HTR-8/SVneo (cell line): ENCODE measurements at places on chromosomes 12 and 14.

GRCh38 chr14:90344331-90345238, 12.8 kb upstream of the NRDE2 start:
- no peak for DNase-seq

GRCh38 chr12:64124511-64125197, 97.4 kb downstream of the KICS2 start:
- DNase-seq: no peak

DNA sequence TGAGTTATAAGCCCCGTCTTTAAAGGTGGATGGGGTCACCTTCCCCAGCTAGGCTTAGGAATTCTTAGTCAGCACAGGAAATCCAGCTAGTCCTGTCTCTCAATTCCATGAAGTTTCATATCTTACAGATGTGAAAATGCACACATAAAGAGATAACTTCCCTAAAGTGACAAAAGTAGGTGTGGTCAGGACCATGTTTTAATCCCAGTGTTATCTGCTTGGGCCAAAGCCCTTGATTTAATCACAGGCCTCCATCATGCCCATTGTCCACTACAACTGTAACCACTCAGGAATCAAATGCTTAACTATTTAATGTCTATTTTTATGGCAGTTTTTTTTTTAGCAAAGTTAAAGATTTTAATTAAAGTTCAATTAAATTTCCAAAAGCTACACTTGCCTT, 194.4 kb upstream of the BTG1 start:
- no peak for DNase-seq

GRCh38 chr12:56061982-56062381, 18.0 kb upstream of the ERBB3 start:
- no peak for DNase-seq

GRCh38 chr14:103206023-103206481, 82.8 kb downstream of the TNFAIP2 start:
- no peak for DNase-seq

DNA sequence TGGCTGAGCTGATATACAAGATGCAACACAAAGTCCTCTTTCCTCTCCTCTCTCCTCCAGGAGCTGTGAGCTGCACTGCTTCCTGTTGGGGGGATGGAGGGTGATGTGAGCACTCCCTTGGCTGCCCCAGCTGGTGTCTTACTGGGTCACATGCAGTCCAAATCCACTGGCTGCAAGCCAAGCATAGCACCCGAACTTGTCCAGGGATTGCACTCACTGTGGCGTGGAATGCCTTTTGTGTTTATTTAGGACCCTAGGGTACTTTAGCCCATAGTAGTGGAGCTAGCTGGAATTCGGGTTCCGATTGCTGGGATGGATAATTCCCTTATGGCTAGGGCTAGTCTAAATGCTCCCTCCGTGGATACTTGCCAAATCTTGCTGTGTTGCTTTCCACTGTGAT, 424.9 kb upstream of the SYT1 start:
- no peak for DNase-seq

DNA sequence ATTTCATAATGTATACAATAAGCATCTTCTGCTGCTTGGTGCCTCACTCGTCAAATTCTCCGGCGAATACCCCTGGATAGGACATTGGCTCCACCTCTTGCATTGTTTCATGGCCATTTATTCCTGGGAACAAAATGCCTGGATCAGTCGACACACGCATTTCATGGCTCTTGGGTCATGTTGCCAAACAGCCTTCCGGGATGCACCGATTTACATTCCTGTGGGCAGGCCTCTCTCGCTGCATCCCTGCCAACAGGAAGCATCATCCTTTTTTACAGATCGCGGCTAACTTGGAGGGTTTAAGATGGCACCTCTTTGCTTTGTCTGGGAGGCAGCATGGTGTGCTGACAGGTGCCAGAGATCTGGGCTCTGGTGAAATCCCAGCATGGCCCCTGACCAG, 32.7 kb upstream of the RIMBP2 start:
- DNase-seq: no peak

DNA sequence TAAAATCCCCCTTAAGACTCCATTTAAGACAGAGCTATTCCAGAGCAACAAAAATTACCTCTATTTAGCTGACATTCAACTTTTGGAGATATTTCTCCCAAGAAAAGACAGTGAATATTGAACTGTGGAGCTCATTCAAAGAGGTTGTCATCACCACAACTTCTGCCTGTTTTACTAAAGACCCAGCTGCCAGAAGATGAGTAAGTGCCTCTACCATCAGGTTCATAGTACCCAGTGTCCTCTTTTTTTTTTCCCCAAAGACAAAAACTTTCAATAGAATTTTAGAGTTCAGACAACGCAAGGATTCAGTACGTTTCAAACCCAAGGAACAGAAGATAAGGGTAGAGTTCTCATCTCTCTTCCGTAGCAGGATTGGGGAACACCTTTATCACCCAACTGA, 461.3 kb downstream of the BCAT1 start:
- no peak for DNase-seq

DNA sequence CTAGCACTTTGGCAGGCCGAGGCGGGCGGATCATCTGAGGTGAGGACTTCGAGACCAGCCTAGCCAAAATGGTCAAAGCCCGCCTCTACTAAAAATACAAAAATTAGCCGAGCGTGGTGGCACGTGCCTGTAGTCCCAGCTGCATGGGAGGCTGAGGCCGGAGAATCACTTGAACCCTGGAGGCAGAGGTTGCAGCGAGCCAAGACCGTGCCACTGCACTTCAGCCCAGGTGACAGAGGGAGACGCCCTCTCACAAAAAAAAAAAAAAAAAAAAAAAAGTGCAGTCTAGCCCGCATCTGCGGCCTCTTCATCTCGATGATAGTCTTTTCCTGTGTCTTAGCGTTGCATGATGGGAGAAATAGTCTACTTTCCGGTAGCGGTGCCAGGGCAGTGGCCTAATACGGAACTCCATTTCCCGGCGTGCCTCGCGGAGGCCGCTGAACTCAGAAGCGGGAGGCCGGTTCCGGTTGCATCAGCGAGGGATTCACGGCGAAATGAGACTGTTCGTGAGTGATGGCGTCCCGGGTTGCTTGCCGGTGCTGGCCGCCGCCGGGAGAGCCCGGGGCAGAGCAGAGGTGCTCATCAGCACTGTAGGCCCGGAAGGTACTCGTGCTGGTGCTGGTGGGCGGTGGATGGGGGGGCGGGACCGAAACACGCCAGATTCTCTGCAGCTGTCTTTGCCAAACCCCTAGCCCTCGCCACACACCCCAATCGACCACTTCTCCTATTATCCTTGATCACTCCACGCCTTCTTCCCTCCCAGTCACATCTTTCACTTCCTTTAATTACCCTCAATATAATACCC, at the start of gene MARS1:
Gene MARS1 (plus strand): TSS at position 472 of the 805 bp plus-strand sequence. CDS start 23 bp downstream, at position 495.
- peak; percentile 95 for DNase-seq

DNA sequence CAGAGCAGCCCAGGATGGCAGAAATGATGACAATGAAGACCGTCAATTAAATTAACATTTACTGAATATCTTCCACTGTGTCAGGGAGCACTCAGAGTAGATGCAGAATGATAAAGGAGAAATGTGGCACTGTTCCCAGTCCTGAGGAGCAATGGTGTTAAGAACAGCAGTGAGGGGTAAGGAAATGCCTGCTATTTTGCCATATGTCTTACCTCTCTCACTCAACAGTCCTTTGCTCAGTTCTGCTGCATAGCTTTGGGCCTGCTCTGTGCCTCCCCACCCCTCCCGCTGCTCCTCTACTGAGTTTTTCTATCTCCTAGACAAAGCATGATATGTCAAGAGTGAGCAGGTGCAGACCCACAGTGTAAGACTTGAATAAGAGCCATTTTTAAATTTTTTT, 318.8 kb downstream of the NAV3 start:
- no peak for DNase-seq

DNA sequence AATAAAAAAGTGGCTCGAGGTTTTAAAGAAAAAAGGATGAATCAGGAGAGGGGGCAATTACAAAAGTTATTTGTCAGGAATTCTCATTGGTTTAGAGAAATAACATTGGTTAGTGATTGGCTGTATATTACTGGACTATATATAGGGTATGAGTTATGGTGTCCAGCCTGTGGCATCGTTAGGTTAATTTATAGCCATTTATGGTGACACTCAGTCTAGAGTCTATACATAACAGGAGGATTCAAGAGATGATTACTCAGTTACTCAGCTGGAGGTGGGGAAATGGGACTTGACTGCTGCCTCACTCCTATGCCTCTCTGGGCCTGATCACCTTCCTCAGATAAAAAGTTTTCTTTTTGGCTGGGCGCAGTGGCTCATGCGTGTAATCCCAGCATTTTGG, 25.6 kb upstream of the NFYB start:
- DNase-seq: no peak

DNA sequence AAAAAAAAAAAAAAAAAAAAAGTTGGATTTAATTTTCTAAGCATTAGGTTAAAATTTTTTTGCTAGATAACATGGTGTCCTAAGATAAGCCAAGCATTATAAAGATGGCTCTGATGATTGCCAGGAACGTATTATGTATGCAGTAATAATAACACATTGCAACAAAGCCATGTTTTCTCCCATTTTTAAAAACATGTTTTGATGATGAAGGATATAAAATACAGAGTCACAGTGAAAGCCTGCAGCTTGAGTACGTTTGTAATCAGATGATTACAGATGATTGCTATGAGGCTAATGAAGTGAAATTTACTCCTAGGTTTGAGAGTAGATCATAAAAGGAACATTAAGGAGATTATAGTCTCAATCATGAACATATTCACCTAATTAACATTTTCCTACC, 13.3 kb upstream of the WDR89 start:
- no peak for DNase-seq

DNA sequence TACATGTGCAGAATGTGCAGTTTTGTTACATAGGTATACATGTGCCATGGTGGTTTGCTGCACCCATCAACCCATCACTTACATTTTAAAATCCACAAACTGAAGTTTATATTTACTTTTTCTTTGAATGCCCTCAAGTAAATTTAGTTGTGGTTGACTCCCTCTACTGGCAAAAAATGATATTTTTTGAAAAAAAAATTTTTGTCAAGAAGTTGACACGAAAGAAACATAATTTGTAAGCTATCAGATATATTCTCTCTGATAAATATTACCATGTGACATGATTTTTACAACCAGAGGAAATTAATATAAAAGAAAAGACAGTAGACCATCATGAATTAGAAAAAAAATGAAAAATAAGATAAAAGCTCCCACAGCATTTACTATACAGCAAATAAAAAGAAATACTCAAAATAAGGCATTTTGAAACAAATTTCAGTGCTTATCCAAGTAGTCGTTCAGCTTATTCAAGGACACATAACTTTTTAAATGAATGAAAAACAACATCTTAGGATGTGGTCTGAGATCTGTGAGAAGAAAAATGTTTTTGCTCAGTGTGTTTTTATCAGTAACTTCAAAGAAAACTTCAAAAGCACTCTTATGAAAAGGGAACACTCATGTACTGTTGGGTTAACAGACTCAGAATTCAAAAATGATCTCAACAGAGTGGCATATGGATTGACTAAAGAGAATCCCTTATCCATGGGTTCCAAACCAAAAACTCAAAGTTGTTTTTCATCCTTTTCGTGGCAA, 30.0 kb upstream of the GRIP1 start:
- no peak for DNase-seq

DNA sequence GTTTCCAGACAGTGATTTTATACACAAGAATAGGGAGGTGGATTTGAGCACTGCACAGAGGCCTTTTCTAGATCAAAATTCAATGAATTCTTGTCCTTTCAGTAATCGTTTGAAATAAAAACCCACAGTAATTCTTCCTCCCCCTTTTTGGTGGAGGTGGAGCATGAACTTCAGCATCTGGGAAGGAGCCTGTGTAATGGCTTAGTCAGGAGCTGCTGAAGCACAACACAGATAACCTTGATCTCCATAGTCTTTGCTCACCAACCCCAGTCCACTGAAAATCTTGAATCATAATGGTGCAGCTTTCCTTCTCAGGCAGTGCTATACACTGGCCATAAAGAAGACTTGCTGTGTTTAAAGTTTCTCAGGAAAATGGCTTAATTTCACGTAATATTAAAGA, 6.4 kb upstream of the TBPL2 start:
- peak; percentile 67 for DNase-seq

DNA sequence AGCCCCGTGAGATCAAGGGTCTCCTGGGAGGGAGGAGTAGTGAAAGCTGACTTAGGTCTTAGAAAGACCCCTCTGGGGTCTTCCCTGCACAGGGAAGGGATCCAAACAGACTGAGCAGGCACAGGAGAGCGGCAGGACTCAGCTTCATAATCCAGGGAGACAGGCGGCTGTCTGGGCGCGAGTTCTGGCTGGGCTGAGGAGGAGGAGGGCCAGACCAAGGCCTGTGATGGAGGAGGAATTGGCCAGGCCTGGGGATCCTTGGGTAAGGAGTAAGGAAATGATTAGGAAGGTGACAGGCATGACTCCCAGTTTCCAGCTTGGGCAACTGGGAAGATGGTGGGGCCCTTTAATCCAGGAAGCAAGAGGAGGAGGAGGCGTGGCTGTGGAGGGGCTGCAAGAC, 93.1 kb downstream of the DICER1 start:
- no peak for DNase-seq

- peak; percentile 30 for DNase-seq
Measured at GRCh38 chr14:21734457-21735074, 60.9 kb upstream of the OR4E1 start.

DNA sequence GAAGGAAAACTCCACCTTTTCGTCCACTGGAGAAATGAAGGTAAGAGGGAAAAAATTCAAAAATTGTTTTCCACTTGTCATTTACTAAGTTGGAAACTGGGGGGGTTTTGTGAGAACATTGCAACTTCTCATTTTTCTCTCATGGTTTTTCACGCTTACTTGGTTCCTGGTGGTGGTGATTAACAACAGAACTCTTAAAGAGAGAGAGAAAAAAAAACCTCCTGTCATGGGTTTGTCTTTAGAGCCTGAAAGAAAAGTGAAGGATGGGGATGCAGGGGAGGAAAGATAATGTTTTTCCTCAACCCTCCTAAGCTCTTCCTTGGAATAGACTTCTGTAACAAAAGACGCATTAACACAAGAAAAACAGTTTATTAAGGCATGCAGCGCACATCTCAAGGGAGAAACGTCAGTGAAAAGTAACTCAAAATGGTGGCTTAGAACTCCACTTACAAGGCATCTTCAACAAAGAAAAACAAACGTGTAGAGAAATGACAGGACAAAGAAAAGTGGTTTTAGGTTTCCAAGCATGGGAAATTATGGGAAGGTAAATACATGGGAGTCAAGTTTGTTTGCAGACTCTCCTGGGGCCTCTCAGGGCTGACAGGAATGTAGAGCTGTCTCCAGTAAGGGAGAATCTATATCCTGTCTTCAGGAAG, 81.9 kb upstream of the ATF7IP start:
- DNase-seq: no peak

- no peak for DNase-seq
Measured at GRCh38 chr14:81268016-81268416, 47.3 kb upstream of the GTF2A1 start.
